ENCODE measurements at places on chromosomes 2 and 18. TPM values are rescaled to one million over a fixed set of nuclear protein-coding genes. Genes with fewer than 3 reads are reported as not detected.

GRCh38 chr2:136051725-136052048 is 66.3 kb upstream of the DARS1 start:
- no peak for DNase-seq

GRCh38 chr2:27489118-27489497 is 435 bp downstream of the IFT172 start:
- no peak for DNase-seq

- DNase-seq: no peak
Observed at GRCh38 chr18:32759611-32760167, 13.1 kb downstream of the KLHL14 start.

- DNase-seq: no peak
Observed at GRCh38 chr2:237351046-237351445, 62.9 kb downstream of the COL6A3 start.

DNA sequence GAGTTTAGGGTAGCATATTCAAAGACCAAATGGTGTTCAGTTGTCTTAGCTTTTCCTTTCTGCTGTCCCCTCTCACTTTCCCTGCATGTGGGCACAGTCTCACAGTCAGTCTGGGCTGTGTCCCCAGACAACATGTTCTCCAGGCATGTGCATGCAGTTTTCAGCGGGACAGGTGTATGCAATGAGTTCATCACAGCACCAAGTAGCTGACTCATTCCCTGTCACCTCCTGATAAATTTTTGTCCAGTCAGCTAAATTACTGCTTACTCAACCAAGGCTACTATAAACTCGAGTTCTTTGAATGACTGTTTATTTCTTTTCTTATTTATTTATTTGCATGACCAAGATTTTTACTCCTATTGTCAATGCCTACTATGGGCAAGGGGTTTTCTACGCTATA is 148.8 kb upstream of the CDH19 start:
- DNase-seq: no peak

GRCh38 chr2:173232956-173233744 is 121.5 kb upstream of the CDCA7 start:
- DNase-seq: peak; percentile 60

DNA sequence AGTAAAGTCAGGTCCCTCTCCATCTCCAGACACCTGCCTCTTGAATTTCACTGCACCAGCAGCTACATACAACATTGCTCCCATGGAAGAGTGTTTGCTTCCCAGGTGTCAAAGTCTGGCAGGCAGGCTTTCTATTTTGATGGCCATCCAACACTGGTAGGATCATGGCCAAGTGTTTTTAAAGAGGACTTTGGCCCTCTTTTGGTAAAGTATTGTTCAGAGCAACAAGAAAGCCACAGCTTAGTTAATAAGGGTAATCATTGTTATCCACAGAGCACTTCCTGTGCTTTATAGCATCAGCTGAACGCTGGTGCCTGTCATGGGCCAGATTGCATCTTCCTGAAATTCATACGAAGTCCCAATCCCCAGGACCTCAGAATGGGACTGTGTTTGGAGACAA is 133.2 kb downstream of the NCK2 start:
- no peak for DNase-seq

DNA sequence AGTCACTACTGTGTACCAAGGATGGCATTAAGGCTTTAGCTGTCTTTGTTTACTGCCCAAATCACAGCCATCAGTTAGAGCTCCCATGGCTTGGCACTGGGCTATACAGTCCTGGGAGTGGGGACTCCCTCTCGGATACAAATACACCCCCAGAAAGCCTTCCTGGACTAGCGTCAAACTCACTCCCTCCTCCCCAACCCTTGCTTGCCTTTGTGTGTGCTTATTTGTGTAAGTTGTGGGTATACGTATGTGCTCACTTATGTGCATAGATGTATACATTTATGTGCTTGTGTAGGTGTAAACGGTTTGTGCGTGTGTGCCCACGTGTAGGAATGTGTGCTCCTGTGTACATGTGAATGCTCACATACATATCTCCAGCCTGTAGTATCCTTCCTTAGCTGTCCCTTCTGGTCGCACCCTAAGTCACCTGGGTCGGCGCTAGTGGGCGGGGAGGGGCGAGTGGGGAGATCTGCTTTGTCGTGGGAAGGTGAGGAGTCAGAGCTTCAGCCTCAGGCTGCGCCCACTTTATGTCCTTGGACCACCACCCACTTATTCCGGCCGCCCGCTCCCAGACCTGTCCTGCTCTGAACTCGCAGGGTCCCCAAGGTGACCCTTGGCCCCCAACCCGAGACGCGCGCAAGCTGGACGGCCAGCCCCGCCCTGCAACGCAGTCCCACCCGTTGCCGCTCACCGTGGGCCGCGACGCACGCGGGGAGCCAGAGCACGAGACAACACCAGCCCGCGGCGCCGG is 461 bp downstream of the PRADC1 start:
- peak; percentile 20 for DNase-seq

DNA sequence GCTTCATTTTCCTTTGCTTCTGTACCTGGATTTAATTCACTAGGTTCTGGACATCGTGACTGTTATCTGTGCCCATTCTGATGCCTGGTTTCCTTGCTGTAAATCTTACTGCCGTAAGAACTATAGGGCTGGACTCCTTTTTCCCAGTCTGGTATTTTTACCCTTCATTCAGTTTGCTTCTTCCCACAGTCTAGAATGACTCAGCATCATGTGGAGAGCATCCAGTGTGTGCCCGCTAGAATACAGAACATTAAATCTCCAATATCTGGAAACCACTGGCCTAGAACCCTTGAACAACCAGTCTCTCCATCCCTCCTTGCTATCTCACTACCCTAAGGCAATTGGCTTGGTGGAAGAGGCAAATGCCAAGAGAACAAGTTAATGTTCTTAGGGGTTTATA is 1075.4 kb upstream of the ZEB2 start:
- no peak for DNase-seq

- DNase-seq: peak; percentile 25
Observed at GRCh38 chr2:135916207-135916606, 40.0 kb upstream of the MCM6 start.

GRCh38 chr2:69104261-69104660 is 91.3 kb downstream of the ANTXR1 start:
- DNase-seq: no peak

- no peak for DNase-seq
Observed at GRCh38 chr2:78023356-78023755, 501.2 kb upstream of the LRRTM4 start.

DNA sequence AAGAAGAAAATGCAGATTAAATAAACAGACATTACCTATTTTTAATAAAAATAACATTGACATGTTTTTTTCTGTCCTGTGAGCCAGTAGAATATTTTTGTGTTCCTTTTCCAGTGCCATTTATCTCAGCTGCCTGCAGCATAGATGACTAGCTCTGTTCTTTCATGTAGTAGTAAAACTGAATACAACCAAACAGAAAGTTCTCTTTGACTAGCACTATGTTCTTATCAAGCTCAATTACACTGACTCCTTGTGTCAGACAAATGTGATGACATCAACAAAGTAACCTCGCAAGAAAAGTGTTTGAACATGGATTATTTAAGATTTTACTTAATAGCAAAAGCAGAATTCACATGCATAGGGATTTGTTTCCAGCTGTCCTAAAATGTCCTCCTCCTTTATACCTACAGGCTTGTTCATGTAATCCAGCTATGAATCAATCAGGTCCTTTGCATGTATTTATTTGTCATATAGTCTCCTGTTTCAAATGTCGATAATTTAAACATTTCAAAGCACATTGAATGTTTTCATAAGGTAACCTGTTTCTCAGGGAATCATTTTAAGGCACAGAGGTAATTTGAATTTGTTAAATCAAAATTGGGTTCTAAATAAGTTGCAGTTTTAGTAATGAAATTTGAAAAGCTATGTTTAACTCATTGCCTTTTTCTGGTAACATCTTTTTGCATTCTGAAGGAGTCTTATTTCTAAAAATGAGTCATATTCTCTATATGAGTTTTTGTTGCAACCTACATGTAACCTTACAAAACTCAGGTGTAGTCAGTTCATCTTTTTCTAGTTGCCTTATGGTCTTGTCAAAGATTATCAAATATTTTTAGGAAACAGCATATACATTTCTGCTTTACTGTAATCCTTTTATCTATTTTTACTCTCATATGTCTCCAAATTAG is 215.3 kb upstream of the GULP1 start:
- DNase-seq: no peak

GRCh38 chr18:78934003-78934402 is 45.6 kb upstream of the SALL3 start:
- no peak for DNase-seq

DNA sequence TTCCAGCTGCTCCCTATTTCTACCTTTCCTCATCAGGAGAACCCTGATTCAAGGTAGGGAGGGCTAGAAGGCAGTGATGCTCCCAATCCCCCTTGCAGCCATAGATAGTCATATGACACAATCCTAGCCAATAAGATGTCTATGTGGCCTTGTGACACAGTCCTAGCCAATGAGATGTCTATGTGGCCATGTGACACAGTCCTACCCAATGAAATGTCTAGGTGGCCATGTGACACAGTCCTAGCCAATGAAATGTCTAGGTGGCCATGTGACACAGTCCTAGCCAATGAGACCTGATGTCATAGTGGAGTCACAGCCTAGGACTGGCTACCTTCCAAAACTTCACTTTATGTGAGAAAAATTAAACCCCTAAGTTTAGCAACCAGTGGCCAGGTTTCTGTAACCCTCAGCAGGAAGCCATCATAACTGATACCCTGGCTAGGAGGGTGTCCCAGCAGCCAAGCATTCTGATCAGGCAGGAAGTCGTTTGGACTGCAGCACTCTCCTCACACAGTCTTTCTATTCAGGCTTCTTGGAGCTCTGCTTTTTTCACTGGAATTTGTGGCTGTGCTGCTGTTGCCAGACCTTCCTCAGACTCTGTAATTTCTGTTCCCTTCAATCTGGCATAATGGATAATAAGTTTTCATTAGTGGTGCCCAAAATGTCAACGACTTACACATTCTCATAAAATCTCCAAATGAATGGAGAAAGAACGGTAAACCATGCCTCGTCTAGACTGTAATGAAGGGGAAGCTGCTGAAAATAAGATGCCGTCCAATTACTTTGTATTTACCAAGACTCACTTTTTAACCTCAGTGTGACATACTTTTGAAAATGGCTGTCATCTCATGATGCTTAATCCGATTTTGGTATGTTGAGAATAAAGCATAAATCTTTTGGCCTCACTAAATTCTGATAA is 165.0 kb upstream of the NCKAP5 start:
- DNase-seq: no peak

- no peak for DNase-seq
Observed at GRCh38 chr2:16084274-16084673, 143.9 kb downstream of the MYCN start.

DNA sequence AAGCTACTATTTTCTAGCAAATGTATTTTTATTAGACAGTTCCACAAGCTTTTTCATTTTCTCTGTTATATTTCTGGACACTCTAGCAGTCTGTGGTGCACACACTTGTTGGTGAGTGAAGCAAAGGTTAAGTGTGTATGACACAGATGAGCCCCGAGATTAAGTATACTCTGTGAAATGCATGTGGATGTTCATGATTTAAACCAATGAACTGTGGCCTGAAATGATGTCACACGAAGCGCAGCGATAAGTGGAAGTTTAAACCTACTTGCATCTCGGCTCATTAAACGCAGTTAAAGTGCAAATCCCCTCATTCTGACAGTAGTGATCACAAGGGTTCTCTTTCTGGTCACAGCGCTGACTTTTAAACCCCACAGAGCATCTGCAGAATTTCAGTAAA is 1488.8 kb upstream of the NXPH2 start:
- DNase-seq: no peak

DNA sequence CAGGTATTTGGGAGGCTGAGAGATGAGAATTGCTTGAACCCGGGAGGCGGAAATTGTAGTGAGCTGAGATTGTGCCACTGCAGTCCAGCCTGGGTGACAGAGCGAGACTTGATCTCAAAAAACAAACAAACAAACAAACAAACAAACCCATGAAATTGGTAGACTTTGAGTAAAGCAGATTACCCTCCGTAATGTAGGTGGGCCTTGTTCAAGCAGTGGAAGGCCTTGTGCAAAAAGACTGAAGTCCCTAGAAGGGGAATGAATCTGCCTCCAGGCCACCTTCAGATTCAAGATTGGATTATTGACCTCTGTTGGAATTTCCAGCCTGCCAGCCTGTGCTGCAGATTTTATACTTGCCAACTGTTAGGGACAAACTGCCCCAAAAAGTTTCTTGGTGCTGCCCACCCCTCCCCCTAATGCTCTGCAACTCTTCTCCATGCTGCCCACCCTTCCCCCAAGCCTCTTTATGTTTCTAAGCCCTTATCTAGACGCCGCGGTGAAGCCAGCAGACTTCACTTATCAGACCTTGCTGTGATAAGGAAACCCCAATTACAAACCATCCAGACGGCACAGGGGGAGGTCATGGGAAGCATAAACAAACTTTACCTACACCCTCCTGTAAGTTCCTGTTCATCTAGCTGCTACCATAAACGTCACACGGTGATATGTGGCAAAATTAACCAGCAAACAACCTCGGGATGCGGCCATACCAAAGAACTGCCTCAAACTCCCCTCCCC is 17.0 kb downstream of the CYP27A1 start:
- no peak for DNase-seq

The MALL gene
- total RNA-seq: not detected

The LYG1 gene
- total RNA-seq: 0.37 TPM

The ANKRD30B gene
- total RNA-seq: not detected

The GPR39 gene
- 2.6 TPM for total RNA-seq

The LAMA1 gene
- 6.4 TPM for total RNA-seq

Data from SJSA1 (cell line).